ENCODE measurements at places on chromosomes 16 and 17.
A peak's percentile ranks its signal among the peaks of the same experiment; 100 is the strongest.

- no peak for DNase-seq
Measured at GRCh38 chr17:60610473-60610872, 10.5 kb downstream of the PPM1D start.

DNA sequence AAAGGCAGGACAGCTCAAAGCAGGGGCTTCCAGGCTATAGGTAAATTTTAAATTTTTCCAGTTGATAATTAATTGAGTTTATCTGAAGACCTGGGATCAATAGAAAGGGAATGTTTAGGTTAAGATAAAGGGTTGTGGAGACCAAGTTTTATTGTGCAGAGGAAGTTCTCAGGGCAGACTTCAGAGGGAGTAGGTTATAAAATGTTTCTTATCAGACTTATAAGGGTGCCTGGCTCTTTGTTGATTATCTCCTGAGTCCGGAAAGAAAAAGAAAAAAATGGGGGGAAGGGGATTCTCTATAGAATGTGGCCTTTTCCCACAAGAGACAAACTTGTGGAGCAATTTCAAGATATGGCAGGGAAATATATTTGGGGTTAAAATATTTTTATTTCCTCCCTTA lies 15.9 kb downstream of the SLC46A1 start:
- DNase-seq: no peak

DNA sequence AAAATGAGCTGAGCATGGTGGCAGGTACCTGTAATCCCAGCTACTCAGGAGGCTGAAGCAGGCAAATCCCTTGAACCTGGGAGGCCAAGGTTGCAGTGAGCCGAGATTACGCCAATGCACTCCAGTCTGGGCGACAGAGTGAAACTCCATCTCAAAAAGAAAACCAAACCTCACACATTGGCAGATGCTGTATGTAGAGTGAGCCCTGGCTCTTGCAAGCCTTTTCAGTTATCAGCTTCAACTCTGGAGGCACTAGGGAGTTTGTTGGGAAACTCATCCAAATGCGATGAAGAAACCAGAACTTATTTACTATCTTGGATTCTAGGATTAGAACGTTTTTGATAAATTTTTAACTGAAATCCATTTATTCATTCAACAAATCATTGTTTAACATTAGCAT lies 56.9 kb upstream of the RASL10B start:
- no peak for DNase-seq

GRCh38 chr17:70976447-70976846 lies 807.1 kb downstream of the KCNJ2 start:
- no peak for DNase-seq

- DNase-seq: no peak
Measured at GRCh38 chr17:21174713-21175112, 39.2 kb downstream of the TMEM11 start.

- peak; percentile 66 for DNase-seq
Measured at GRCh38 chr16:66603537-66604375, 748 bp upstream of the CMTM3 start.

DNA sequence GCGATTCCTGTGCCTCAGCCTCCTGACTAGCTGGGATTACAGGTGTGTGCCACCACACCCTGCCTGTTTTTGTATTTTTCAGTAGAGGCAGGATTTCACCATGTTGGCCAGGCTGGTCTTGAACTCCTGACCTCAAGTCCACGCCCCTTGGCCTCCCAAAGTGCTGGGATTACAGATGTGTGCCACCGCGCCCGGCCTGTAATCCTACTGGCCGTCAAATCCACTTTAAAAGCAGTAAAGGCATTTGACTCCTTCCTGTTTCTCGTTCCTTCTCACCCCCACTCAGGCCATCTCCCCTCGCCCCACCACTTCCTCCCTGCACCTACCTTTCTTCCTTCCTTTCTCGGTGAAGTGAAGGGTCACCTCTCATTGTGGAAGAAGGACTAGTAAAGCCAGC lies 69.4 kb upstream of the CREBBP start:
- DNase-seq: no peak

DNA sequence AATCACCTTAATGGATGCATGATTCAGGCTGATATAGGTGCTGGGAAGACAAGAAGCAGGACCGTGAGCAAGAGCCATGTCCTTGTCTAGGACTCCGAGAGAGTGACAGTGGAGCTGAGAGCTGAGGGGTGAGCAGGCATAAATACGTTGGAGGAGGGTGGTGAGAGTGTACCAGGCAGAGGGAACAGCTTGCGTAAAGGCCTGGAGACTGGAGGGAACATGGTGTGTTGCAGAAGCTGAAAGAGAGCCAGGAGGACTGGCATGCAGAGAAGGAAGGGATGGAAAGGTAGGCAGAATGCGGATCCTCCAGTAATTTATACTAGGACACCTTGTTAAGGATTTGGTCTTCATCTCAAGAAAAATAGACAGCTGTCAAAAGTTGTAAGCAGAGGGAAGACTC lies 653.2 kb downstream of the HS3ST4 start:
- DNase-seq: no peak

DNA sequence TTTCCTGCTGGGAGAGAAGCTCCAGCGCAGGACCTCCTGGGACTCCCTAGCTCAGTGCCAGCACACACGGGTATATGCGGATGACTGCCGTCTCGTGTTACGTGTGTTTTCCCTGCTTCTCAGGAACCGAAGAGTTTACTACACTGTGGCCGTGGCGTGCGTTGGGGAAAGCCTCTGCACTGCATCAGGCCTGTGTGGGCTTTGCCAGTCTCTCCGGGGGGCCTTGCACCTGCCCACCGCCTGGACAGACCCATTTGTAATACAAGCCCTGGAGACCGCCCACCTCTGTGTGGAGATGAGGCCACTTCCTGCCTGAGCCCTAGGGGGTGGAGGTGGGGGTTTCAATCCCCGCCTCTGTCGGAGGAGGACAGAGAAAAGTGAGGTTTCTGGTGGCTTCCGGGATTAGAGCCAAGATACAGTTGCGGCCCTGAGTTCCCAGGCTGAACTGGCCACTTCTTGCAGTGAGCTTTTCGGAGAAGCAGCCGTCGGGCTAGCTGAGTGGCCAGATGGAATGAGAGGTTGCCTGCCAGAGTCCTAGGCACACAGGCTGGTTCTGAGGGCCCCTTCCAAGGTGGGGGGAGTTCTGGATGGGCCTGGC lies 43.4 kb upstream of the GSE1 start:
- no peak for DNase-seq

DNA sequence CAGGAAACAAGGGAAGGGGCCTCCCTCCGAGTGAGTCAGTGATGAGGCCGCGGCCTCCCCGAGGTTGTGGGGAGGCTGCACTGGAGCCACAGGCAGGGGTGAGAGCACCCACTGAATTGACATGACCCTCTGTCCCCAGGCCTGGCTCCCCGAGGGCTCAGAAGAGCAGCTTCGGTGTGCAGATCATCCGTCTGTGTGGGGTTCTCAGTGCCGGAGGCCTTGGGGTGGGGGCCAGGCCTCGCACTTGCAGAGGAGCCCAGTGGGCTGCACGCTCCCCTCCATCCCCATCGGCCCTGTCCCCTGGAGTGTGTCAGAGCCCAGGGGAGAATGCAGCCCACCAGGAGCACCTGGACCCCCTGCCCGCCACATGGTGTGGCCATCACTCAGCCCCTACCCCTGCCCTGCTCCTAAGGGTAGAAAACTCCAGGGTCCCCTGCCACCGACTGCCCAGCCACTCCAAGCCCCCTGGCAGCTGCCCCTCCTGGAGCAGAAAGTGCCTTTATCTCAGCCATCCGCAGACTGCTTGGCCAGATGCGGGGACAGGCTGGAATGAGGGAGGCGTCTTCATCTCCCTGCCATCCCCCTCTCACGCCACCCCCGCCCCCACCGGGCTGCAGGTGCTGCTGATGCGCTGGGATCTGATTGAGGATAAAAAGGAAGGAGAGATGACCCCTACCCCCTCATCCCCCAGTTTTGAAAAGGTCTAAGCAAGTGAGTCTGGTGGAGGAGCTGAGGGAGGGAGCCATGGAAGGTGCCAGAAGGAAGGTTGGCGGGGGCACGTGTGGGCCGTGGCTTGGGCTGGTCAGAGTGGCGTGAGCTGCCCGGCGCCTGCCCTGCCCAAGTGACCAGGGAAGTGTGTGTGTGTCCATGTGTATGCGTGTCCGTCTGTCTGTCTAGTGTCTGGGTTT lies 358.3 kb downstream of the SEC14L1 start:
- no peak for DNase-seq

DNA sequence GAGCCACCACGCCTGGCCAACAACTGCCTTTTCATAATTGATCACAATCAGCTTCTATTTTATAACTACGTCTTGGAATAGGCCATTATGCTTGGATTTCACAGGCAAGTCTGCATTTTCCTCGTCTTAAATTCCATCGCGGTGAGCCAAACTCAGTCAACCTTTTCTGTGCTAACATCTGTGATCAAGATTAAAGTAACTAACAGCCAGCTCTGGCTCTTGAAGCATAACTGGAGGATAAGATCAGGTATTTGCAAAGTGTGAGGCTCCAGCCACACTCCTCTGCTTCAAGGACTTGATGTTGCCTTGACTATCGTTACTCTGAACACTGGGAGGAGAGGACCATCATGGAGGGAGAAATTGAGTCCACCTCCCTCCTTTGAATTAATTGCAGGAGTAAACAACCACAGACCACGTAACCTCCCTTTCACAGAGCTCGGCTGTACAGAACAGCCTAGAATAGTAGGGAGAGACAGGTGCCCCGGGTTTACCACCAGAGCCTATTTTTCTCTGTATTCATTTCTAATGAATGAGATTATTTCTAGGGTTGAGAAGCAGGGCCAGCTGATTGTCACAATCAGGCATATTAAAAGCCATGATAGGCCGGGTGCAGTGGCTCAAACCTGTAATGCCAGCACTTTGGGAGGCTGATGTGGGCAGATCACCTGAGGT lies 143.0 kb downstream of the XYLT1 start:
- DNase-seq: no peak

- no peak for DNase-seq
Measured at GRCh38 chr16:47377154-47377553, 83.7 kb downstream of the ITFG1 start.

DNA sequence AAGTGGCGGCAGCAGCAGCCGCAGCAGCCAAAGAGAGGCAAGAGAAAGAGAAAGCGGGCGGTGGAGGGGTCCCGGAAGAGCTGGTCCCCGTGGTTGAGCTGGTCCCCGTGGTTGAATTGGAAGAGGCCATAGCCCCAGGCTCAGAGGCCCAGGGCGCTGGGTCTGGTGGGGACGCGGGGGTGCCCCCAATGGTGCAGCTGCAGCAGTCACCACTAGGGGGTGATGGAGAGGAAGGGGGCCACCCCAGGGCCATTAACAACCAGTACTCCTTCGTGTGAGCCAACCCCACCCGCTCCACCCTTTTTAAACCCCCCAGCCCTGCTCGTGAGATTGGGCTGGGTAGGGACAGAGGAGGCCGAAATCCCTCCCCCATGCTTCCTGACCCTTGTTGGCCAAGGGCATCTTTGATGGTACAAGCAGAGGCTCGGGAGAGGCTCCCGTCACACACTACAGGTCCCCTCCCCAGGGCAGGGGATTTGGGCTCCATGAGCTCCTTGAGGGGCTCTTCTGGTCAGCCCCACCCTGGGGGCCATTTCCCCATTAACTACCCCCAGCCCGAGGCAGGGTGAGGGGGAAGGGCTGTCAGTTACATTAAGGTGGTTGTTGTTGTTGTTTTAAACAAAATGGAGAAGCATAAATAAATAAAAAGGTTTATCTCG lies 4.6 kb upstream of the ATP2A1 start:
- DNase-seq: no peak

- no peak for DNase-seq
Measured at GRCh38 chr17:10920558-10921108, 82.7 kb upstream of the PIRT start.

DNA sequence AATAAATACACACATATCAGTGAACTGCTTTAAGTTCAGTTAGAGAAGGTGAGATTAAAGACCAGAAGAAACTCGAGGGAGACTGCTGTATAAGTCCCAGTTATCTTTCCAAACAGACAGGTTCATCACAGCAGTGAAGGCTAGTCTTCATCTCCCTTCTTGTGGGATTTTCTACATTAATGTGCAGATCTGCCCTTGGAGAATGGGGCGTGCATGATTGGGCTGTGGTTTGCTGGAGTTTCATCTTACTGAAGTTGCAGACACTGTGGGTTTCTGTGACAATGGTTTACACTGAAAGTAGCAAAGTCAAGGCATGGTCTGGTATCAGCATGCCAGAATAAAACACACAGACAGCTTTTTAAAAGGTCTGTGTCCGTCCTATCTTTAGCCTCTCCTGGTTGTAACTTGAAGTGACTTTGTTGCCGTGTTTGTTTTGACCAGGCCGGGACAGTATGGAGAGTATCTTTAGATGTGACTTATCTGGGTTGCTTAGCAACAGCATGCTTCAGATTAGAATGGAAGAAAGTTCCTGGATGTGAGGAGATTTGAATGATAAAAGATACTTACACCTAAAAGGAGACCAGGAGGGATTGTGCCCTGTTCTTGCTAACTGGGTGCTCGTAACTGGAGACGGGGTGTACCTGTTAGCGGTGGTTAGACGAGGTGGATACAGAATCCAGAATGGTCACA lies 16.1 kb downstream of the NAA60 start:
- peak; percentile 33 for DNase-seq

DNA sequence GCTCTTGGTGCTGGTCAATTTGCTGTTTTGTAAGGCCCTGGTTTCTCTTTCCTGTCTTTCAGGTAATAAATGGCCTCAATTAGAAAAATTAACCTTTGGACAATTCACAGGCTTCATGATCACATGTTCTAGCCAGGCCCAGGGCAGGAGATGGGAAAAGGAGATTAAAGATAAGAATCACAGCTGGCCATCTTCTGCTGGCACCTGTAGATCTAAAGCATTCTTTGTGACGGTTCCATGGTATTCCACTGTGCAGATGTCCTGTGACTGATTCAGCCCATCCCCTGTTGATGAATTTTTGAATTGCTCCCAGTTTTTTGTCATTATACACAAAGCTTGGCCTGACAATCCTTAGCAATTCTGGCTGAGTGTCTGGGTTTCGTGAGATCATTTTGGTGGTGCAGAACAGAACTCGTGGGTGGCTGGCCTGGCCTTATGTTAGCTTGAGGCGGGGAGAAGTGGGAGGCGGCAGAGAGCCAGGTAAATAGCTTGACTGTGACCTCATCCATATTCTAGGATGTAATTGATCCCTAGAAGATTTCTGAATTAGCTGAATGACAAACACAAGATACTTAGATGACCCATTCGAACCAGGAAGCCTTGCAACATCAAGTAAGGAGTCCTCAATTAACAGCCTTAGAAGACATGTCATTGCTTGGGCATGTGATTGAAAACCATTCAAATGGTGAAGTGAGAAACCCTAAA lies 14.1 kb downstream of the TMC5 start:
- no peak for DNase-seq

DNA sequence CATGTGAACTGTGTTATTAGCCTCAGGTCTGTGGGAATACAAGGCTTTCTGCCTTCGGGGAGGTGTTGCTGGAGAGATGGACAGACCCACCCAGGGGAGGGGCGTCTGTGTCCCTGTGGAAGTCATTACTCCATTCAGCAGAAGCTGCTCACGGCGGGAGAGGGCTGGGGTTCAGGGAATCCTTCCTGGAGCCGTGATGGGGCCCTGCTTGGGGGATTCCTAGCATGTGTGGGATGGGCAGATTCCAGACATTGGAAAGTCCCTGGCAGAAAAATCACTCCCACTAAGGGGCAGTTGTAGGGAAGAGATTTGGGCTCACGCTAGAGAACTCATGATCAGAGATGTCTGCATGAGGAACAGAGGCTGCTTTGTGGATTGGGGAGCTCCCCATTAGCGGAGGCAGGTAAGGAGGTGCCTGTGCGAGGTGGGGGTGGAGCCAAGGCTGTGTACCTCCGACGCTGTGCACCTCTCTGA lies 56.3 kb upstream of the IL34 start:
- DNase-seq: no peak
